ENCODE measurements at places on chromosomes 2 and 18.

DNA sequence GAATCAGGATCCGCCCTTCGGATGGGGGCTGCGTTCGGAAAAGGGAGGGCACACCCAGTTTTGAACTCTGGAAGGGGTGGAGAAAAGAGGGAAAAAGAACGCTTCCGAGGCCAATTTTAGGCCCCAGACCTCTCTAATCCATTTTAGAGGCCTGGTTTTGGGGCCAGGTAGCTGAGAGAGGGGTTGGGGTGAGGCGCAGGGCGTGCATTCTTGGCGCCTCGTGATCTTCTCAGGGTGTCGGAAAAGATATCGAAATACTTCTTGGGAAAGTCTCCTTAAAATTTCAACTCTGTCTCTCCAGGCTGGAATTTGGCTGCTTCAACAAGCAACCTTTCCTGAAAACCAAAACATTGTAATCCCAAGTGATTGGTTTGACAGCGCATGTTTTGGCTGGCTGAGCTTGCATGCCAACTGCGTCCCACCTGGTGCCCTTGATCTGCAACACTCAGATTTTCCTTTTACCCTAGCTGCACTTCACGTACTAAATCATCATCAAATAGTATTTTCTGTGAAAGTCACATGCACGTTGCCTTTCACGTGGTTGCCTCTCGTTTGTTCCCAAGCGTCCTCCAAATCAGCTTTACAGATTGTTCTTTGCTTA, 864 bp upstream of the XPO1 start:
- DNase-seq = peak; percentile 80

DNA sequence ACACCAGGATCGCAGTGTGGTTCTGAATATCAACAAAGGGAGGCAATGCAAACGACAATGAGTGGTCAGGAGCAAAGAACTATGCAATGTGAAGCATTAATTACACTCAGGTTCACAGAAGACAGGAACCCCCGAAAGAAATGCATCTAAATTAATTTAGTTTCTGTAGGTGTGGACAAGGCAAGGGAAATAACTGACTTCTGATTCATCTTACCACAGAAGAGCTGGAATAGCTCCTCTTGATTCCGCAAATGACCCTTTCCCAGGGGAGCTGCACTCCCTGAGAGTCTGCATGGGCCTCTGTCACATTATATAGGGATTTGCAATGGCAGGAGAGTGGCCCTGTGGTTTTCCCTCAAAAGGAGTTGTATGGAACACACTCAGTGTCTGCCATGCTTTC, 263.9 kb upstream of the APCDD1 start:
- no peak for DNase-seq

GRCh38 chr2:233354971-233355574, 779 bp downstream of the DGKD start:
- DNase-seq = peak; percentile 72

GRCh38 chr2:212791569-212791968, 253.0 kb upstream of the ERBB4 start:
- no peak for DNase-seq

DNA sequence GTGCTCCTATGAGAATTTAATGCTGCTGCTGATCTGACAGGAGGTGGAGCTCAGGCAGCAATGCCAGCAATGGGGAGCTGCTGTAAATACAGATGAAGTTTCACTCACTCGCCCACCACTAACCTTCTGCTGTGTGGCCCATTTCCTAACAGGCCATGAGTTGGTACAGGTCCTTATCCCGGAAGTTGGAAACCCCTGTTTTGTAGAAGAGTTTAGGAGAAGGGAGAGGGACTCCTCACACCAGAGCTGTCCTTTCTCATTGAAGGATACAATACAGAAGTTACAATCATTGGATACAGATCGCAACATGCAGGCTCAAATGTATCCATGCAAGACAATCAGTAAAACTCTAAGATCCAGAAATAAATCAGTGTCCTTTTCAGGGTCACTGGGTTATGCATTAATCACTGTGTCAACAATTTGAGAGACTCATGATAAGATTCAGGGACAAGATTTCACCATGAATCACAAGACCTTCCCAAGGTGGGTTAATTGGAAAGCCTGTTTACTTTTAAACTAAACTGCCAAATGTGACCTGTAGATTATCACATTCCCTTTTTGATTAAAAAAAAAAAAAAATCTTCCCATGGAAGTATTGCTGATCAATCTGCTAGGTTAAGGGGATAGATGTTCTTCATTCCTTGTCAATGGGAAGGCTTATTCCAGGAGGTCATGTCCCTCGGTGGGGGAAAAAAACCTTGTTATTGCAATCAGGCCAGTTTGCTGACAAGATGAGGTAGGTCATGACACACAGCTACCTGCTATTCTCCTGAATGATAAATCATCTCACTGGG, 97.2 kb downstream of the SP100 start:
- DNase-seq = no peak

- peak; percentile 49 for DNase-seq
These were observed 464 bp downstream of the COL4A4 start for GRCh38 chr2:227163485-227163997.

DNA sequence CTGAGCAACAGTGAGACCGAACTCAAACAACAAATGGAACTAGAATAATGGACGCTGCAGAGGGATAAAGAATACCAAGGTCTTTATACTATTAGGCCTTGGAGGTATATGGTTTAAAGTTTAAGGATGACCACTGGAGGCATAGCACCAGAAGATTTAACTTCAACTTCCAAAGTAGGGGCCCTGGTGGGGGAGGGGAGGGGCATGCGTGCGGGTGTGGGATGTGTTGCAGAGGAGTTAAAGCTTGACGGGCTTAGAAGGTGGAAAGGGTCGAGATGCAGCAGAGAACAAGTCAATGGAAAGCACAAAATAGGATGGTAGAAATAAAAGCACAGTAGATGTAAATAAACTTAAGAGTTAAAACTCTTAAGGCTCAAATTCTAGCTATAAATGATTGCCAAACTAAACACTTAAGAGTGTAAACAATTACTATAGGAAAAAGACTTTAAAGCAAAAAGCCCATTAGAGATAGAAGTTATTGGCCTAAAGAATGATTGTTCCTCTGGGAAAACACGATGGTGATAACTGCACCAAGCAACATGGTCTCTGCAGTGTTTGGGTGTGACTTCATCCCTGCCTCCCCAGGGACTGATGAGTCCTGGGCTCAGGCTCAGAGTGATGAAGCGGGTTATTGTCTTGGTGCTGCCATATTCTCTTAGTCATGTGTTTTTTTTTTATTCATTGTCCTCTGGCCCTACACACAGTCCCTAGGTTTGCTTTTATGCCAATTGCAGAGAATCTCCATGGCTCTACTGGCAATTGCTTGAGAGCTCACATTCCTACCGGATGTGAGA, 13.0 kb downstream of the RRM2 start:
- no peak for DNase-seq

- DNase-seq = no peak
These were observed 54.0 kb upstream of the PPP1CB start for GRCh38 chr2:28697602-28698149.

DNA sequence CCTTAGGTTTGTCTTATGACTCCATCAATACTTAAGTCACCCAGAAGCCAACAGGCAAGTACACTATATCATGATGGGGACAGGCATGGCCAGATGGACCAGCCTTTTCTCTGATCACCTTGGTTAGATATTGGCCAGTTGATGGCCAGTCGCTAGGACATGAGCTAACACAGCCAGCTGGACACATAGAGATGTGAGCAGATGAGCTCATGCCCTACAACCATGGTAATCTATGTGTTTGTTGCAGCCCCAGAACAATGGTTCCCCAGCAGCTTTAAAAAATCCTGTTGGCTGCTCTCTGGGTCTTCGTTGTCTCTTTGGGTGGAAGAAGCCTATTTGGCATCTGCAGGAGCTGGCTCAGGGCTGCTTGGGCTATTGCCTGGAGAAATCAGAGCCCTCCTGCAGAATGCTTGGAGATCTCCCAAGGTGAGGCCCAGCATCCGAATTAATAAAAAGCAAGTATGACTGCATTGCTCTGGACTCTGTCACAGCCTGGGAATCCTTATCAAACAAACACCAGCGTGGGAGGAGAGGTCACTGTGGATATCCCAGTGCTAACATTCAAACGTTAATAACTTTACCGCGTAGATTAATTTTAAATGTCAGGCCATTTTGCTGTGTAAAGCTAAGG, 62.3 kb upstream of the KLHL29 start:
- no peak for DNase-seq

DNA sequence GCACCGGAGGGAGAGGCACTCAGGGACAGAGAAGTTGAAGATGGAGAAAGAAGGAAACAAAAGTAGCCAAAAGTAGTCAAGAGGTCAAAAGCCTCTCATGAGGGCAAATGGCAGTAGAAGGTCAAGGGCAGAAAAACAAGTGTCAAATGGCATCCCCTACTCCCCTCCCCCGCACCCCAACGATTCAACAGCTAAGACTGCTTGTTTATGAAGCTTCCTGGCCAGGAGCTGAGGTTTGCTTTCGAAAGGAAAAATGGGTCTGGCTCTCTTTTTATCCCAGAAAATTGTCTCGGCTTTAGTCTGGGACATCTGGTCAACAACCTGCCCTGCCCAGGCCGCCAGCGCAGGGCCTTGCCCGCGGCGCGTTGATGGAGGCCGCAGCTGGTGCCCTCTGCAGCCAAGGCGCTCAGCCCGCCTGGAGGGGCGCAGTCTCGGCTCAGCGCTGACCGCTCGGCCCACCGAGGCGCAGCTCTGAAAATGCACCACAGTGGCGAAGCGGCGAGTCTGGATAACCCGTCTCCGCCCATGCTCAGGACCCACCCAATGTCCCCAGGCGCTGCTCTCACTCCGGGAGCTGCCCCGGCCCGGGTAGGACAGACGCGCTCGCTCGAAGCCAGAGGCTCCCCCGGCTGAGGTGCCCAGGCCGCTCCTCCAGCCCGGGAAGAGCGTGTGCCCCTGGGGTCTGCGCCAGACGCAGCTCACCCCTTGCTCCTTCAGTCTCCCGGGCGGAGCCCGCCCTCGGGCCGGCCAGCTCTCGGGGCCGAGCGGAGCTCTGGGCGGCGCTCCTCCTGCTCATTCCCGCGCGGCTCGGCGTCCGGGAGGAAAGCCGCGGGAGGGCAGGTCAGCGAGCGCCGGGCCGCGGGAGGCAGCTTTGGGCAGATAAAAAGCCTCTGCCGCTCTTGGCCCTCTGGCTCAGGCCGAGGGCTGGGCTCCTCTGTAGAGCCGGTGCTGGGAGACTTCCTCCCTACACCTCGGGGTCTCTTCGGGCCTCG, 1.8 kb upstream of the TBR1 start:
- peak; percentile 68 for DNase-seq

DNA sequence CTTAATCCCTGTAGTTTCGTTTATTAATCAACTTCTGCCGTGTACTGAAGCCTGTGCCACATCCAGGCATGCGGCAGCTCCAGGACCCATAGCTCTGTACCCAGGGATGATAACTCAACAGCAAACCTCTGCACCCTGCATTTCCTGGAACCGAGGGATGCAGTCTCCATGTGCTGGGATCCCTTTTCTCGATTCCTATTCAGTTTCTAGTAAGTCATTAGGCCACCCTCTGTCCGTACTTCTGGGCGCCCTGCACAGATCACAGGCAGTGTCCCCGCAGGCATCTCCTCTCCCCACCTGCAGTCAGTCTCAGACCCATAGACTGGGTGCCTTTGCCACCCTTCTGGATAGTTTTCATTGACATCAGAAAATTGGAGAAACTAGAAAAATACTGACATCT, 18.8 kb downstream of the TMEM18 start:
- DNase-seq = no peak

DNA sequence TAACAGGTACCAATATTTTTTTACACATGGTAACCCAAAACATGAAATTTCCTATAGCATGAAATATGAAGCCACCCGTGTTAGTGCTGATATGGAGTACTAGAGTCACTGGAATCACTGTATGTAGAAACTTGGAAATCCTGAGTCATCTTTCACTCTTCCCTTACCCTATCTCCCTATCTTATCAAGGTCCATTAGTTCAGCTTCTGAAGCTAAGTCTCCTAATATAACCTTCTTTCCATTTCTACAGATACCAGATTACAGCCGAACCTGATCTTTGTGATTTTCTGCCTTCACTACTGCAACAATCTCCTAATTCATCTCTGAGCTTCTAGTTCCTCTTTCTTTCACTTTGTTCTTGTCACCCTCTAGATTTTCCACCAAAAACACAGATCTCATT, 59.0 kb downstream of the SEPTIN10 start:
- DNase-seq = no peak

GRCh38 chr18:22690556-22690955, 242.6 kb upstream of the RBBP8 start:
- DNase-seq = no peak

- DNase-seq = peak; percentile 75
These were observed 448 bp downstream of the IMPA2 start for GRCh38 chr18:11981543-11982366.

- DNase-seq = no peak
These were observed at the start of gene ZNF385B for GRCh38 chr2:179861416-179862067. TSS of gene ZNF385B (minus strand) at chr2:179861612.

DNA sequence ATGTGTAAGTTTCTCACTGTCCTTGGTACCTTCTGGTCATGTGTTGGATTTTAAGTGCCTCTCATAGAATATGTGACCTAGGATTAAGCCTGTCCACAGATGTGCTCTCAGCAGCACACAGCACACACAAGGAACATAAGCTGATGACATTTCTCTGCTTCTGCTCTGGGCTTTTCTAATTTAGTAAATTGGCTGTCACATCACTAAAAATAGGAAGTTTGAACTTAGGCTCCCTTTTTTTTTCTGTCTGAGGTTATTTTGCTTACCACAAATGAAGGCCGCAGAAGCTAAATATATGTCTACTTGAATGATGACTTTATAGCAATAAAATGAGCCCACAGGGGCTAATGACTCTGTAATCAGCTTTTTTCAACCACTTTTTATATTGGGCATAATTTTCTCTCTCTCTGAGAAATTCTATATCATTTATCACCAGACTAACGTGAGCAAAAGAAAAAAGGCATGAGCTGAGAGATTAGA, 150.2 kb upstream of the KLHL14 start:
- DNase-seq = no peak

GRCh38 chr18:48735080-48735676, 196.3 kb downstream of the CTIF start:
- DNase-seq = no peak

- no peak for DNase-seq
These were observed 2091.1 kb upstream of the PIK3C3 start for GRCh38 chr18:39863916-39864315.

- DNase-seq = peak; percentile 68
These were observed 33.7 kb downstream of the MREG start for GRCh38 chr2:215979620-215980019.

DNA sequence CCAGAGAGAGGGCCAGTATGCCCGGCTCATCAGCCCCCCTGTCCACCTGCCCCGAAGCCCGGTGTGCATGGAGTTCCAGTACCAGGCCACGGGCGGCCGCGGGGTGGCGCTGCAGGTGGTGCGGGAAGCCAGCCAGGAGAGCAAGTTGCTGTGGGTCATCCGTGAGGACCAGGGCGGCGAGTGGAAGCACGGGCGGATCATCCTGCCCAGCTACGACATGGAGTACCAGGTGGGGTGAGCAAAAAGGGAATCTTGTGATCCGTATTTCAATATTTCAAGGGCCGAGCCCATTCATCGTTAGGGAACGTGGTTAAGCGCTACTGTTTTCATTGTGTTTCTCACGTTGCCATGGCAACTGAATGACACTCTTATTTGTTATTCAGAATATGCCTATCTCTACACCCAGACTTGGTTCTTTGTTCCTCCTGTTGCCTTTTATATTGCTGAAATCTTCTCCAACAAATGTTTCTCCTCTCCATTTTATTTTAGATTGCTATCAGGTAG, 81.5 kb downstream of the NRP2 start:
- peak; percentile 76 for DNase-seq

GRCh38 chr2:97747716-97748115, 34.3 kb downstream of the ZAP70 start:
- DNase-seq = no peak

All from activated CD4-positive, alpha-beta T cell treated with anti-CD3 and anti-CD28 coated beads, Interleukin-2, amount 10 ng/mL, durations not matched to agents 24 days and 14 days (primary cell).